ENCODE measurements at places on chromosomes 5 and 9.
A peak's percentile ranks its signal among the peaks of the same experiment; 100 is the strongest.

DNA sequence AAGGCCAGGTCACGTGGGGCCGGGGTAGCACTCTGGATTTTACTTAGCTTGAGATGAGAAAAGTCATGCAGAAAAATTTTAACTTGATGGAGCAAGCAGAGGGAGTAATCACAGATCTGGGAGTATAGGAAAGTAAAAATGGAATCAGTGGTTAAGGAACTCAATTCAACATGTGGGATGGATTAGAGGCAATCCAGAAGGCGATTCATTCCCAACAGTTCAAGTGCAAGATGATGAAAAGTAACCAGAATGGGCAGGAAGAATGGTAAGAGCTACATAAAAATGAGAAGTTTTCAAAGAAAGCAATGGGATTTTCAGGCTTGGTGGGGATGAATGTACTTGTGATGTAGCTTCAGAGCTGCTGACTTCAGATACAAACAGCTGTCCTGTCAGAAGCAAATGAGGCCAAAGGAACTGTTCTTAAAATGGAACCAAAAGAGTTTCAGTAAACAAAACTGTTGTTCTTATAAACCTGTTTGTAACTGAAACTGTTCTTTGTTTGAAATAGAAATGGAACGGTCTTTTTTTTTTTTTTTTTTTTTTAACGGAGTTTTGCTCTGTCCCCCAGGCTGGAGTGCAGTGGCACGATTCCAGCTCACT, 5.6 kb upstream of the SEC24A start:
- no peak for DNase-seq

DNA sequence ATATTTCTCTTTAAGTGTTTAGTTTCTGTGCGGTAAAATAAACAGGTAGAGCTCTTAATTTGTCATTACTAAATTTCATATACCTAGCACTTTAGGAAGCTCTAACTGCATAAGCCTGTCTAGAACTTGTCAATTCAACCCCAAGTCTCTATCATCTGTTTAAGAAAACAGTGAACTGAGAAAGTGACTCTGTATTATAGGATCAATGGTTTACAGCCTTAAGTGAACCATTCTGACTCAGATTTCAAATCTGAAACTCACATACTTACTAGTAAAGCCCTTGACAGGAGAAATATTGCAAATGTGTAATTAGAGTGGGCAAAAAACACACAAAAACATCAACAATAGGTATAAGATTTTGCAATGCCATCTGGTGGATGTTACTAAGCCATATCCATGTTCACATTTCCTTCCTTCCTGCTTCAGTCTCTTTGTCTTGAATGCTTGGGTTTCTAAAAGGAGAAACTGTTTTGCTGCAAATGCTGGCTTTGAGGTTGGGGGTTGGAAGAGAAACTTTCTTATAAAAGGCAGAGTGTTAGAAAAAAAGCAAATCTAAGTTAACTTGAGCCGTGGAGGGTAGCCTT, 101.8 kb downstream of the DOCK8 start:
- DNase-seq: no peak

DNA sequence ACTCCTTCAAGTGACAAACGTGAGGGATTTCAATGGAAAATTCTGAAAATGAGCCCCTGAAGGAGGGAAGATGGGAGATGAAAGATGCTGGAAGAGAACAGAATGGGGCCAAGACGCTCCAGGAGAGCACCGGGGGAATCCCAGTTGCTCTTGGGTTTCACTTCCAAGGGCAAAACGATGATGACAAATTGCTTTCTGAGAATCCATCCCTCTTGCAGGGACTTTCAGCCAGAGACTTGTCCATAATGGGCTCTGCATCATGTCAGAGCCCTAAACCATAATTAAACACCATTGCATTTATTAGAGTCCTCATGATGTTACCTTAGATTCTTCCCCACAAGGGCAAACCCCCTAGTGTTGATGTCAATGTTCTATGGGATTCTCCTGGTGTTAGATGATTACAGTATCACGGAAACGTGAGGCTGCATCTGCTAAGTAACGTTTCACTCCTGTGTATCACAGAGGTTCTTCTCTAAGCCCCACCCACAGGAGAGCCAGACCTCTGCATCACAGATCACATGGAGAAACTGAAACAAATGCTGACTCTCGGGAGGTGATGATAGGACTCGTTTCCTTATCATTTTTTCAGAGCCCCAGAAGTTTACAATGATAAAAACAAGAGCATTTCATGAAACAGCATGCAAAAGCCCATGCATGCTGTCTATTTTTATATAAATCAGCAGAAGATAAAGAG, 114.4 kb downstream of the TENT4A start:
- no peak for DNase-seq

GRCh38 chr5:159101685-159102084, 2.0 kb upstream of the EBF1 start:
- DNase-seq: no peak

GRCh38 chr9:134455537-134455933, 129.3 kb downstream of the RXRA start:
- DNase-seq: no peak

DNA sequence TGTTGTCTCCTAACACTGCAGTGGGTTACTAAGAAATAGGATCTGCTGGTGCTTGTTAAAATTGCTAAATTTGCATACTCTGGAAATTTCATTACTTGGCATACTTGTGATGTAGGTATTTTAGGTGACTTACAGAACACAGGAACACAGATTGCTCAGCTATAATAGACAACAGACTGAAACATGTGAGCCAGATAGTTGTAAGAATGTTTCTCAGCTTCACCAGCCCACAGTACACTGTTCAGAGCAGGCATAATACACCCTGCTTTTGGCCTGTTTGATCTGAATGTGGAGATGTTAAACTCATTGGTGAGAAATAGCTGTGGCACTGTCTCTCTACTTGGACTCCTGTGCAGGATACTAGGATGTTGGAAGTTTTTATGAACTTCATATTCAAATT, 275.7 kb downstream of the CSNK1G3 start:
- DNase-seq: no peak

GRCh38 chr9:13330396-13331004, 51.0 kb upstream of the MPDZ start:
- no peak for DNase-seq

DNA sequence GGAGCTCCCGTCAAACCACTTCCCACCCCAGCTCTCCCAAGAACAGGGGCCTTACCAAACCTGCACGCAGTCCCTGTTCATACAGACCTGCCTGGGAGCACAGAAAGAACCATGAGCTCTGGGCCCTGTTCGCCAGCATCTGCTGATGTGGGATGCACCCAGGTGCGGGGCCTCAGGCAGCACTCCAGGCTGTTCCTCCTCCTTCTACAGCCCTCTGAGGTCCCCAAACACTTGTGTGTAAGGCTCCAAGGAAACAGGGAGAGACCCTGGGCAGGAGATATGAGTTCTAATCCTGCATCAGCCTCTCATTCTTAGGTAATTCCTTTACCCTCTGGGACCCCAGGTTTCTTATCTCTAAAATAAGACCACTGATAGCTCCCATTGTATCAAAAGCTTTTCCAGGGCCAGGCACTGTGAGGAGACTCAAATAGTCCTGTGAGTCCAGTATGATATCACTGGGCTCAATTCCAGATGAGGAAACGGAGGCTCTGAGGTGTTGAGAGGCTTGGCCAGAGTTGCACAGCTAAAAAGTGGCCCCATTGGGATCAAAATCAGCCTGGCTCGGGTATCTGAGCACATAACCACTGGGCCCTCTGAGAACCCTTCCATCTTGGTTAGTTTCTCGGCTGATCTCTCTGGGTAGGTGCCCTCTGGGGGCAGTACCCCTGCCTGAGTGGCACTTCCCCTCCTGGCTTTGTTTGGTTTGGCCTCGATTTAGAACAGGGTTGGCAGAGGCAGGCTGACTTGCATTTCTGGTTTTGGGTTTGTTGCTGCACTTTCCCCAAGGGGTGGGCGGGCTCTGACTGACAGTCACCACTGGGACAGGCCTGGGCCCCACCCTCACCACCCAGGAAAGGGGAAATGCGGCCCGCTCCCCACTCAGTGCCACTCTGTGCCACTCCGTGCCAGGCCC, 116.8 kb downstream of the RGS3 start:
- DNase-seq: peak; percentile 97

DNA sequence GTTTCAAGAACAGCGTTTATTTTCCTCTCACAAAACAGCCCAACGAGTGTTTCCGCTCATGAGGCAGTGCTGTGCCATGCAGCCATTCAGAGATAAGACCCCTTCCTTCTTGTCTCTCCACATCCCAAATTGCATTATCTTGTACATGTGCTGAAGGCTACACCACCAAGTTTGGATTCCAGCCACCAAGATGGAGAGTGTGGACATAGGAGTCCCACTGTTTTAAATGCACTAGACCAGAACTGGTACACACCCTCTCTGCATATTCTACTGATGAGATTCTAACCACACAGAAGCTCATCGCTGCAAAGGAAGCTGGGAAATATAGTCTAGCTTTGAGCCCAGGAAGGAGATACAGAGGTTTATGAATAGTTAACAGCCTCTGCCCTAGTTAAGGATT, 509.4 kb downstream of the NFIB start:
- no peak for DNase-seq

- DNase-seq: no peak
These were observed 166.8 kb downstream of the YIPF5 start for GRCh38 chr5:144003636-144004035.

- no peak for DNase-seq
These were observed 9.6 kb downstream of the DAB2 start for GRCh38 chr5:39415201-39415600.

DNA sequence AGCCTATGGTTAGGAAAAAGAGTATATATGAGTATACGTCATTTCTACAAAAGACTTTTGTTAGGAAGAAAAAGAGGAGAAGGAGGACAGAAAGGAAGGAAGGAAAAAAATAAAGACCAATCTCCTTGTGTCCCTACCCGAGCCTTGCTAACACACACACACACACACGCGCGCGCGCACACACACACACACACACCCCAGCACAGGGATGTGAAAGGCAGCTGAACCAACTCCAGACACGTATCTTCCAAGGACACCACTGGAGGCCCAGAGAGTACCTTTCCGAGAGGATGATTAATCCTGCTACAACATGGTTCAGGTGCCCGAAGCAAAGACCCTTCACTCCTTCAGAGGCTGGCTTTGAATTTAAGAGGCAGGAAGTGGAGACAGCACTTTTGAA, 56.9 kb upstream of the GALNT10 start:
- DNase-seq: no peak

GRCh38 chr5:88833371-88834130, 49.4 kb downstream of the MEF2C start:
- DNase-seq: no peak

DNA sequence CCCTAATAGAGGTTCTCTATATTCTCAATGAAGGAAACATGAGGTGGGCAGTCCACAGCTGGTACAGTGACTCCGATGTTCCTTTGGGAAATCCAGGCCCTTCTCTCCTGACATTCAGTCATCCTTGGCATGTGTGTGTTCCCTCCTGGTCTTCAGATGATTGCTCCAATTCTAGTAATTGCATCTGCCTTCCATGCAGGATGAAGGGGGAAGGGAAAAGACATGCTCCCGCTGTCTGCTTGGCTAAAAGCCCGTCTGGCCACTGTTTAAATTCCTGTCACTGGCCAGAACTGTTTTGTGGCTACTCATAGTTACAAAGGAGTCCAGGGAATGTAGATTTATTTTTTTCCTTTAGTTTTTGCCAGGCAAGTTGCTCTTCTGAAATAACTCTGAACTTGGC, 65.0 kb downstream of the MAST4 start:
- no peak for DNase-seq

DNA sequence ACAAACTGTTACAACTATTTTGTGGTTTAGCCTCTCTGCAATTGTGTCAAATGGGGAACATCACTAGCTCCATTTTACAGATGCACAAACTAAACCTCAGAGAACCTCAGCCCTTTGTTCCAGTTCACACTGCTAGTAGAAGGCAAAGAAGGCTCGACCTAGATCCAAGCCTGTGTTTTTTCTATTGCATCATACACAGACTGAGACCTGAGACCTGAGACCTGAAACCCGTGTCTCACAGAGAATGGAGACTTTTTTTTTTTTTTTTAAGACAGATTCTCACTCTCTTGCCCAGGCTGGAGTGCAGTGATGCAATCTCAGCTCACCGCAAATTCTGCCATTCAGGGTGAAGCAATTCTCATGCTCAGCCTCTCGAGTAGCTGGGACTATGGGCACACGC, 120.8 kb downstream of the GALNT10 start:
- DNase-seq: no peak

DNA sequence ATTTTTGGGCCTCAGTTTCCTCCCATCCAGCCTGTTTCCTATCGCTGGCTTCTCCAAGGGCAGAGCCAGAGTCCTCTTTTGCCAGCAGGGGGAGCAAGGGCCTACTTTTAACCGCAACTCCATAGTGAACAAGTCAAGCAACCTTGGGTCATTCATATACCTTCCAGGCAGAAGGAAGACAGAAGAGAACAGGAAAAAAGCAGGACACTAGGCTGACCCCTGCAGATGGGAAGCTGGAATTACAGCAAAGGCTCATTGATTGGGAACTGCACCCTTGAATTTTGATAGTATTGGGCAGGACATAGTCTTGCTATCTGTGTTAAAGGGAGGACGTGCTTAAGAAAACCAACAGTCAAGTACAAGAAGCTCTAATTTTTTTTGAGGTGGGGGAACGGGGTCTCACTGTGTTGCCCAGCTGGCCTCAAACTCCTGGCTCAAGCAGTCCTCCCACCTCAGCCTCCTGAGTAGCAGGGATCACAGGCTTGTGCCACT, 30.1 kb downstream of the QRFP start:
- no peak for DNase-seq

DNA sequence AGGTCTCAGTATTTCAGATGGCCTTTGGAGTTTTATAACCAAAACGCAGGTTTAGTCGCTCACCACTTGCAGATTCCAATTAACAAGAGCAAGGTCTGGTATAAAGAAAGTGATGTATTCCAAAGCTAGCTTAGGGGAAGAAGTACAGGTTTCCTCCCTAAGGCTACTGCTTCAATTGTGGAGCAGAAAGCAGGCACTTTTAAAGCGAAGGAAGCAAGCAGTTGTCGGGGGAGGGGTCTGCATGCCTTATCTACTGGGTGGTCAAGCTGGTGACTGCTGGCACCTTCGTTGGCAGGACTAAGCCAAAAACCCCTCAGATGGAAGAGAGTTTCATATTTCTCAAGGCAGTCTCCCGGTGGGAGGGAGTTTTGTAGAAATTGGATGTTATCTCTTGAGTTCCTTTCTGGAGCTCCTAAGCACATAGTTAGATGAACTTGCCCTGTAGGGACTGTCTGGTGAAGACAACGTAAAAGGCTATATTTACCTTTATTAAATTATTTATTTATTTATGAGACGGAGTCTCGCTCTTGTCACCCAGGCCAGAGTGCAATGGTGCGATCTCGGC, 1.6 kb upstream of the TMEM245 start:
- DNase-seq: no peak

Data from upper lobe of right lung (tissue), 1 donor.